ENCODE measurements at places on chromosomes 6 and 20.

DNA sequence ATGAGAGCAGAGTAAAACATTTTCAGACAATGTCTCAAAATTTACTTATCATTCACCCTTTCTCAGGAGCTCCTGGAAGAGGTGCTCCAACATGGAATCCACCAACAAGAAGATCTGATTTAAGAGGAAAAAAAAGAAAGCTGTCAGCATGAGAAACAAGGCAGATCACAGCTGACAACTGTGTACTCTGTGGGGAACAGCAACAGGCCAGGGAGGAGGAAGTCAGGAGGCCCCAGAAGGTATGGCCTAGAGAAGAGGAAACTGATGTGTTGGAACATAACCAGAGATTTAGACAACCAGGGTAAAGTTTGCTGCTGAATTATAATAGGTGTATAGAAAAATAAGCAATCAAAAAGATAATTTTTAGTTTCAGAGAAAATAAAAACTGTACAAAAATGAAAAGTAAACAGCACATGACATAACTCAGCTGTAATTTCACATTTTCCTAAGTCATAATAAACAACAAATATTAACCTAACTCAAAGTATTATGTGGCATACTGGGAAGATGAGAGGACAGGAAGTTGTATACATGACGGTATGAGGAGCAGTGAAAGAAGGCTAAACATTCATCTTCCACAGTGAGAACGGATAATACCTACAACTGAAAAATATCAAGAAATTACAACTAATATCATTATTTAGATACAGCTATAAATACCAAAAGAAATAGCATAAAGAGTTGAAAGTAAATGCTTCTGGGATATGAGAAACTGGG, 113.6 kb upstream of the EMILIN3 start:
- DNase-seq: no peak

GRCh38 chr20:60465439-60465838, 507.2 kb downstream of the CDH26 start:
- DNase-seq: no peak

GRCh38 chr20:15654208-15654649, 919.0 kb downstream of the KIF16B start:
- peak; percentile 75 for DNase-seq

GRCh38 chr6:10771371-10771894, 23.8 kb downstream of the TMEM14B start:
- DNase-seq: no peak

- no peak for DNase-seq
These were observed 149.6 kb downstream of the IPCEF1 start for GRCh38 chr6:154206996-154207395.

GRCh38 chr6:87904011-87904410, 143.6 kb upstream of the SPACA1 start:
- DNase-seq: no peak

All from EL (cell line).